ENCODE measurements at places on chromosomes 5 and 9.

DNA sequence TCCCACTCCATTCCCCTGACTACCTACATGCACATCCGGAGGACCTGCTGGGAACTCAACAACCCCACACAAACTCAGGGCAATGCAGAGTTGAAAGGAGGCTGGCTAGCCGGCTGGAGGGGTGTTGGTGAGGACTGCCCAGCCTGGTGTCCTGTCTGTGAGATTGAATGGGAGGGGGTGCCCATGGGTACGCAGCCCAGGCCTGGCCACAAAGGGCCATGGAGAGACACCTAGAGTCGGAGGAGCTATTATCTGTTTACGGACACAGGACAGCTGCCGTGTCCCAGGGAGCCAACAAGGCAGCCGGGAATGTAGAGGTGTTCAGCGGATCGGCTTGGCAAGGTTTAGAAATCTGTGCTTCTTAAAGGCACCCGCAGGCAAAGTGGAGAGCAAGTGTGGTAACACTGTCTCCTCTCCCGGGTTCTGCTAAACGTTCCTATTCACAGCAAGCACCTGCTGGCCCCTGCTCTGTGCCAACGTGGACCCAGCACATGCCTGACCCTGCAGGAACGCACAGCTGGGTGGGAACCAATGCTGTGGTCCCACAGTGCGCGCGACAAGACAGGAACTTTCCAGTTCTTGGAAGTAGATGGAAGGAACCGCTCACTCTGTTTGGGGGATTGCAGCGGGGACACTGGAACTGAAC lies 166.7 kb downstream of the DAB2IP start:
- peaks cover 3% of the 10 kb centered on the region for H3K4me1 ChIP-seq
- DNase-seq = no peak
- no peak overlapping the region for H3K27ac ChIP-seq
- H3K27me3 ChIP-seq = no peaks in the 10 kb centered on the region
- no peaks in the 10 kb centered on the region for H3K36me3 ChIP-seq
- no peak overlapping the region for H3K4me3 ChIP-seq

- H3K36me3 ChIP-seq = no peaks in the 10 kb centered on the region
- H3K4me1 ChIP-seq = no peaks in the 10 kb centered on the region
- H3K27me3 ChIP-seq = peaks cover 8% of the 10 kb centered on the region
- H3K27ac ChIP-seq = no peak overlapping the region
- no peak for DNase-seq
Measured at GRCh38 chr9:69649566-69650250, 22.5 kb downstream of the APBA1 start.

- H3K27me3 ChIP-seq = peaks cover 24% of the 10 kb centered on the region
- no peak overlapping the region for H3K4me3 ChIP-seq
- DNase-seq = no peak
- H3K36me3 ChIP-seq = no peaks in the 10 kb centered on the region
- H3K4me1 ChIP-seq = no peaks in the 10 kb centered on the region
- no peak overlapping the region for H3K27ac ChIP-seq
Measured at GRCh38 chr5:123490974-123491373, 21.0 kb upstream of the CSNK1G3 start.

DNA sequence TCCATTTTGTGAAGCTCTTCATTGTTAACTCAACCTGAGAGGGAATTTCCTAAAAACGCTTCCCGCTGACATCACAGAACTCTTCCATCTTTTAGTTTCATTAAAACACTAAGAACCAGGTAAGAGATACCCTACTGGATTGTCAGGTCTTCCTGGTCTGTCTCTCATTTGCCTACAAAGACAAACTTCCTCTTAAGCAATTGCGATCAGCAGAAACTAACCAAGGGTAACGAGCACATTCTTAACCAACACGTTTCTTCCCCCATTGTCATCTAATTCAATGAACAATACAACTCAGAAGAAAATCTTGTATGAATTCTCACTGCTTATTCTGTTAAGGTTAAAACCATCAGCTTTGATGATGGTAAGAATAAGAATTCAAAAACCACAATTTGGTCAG lies 6.6 kb downstream of the FBXW11 start:
- H3K4me3 ChIP-seq = no peak overlapping the region
- H3K27ac ChIP-seq = no peak overlapping the region
- peaks cover 40% of the 10 kb centered on the region for H3K4me1 ChIP-seq
- no peak for DNase-seq
- peaks cover 31% of the 10 kb centered on the region for H3K36me3 ChIP-seq

- no peak overlapping the region for H3K27ac ChIP-seq
- no peaks in the 10 kb centered on the region for H3K36me3 ChIP-seq
- H3K4me1 ChIP-seq = no peaks in the 10 kb centered on the region
Measured at GRCh38 chr5:88932541-88932940, 49.6 kb upstream of the MEF2C start.

GRCh38 chr5:167822241-167822640 lies 469.2 kb upstream of the WWC1 start:
- DNase-seq = no peak
- no peaks in the 10 kb centered on the region for H3K4me1 ChIP-seq
- H3K4me3 ChIP-seq = no peak overlapping the region
- no peaks in the 10 kb centered on the region for H3K27me3 ChIP-seq
- H3K36me3 ChIP-seq = no peaks in the 10 kb centered on the region
- H3K27ac ChIP-seq = no peak overlapping the region

DNA sequence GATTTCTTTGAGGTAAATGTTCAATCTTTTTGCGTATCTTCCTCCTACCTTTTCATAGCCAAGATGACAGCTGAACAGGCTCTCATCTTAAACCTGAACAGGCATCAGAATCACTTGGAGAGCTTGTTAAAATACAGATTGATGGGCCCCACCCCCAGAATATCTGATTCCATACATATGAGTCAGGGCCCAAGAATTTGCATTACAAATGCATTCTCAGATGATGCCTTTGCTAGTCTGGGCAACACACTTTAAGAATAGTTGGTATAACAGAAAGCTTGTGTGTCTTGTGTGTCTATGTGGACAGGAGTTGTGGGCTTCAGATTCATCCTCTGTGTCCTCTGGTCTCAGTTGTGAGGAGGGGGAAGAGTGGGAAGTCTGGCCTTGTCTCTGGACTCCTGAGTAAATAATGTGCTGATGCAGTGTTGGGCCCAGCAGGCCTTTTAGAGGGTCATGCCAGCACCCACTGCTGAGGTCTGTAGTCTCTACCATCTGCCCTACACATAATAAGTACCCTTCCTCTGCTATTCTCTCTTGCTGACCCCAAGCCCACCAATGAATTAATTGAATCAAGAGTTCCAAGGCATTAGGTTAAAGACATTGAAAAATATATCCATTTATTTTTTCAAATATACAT lies 43.1 kb downstream of the PTCD2 start:
- H3K36me3 ChIP-seq = peaks cover 31% of the 10 kb centered on the region
- H3K27ac ChIP-seq = no peak overlapping the region
- no peak for DNase-seq
- H3K4me1 ChIP-seq = peaks cover 5% of the 10 kb centered on the region
- H3K4me3 ChIP-seq = no peak overlapping the region

GRCh38 chr9:81552581-81552991 lies 136.8 kb downstream of the TLE1 start:
- DNase-seq = no peak
- no peak overlapping the region for H3K27ac ChIP-seq
- H3K27me3 ChIP-seq = no peaks in the 10 kb centered on the region
- H3K36me3 ChIP-seq = no peaks in the 10 kb centered on the region

DNA sequence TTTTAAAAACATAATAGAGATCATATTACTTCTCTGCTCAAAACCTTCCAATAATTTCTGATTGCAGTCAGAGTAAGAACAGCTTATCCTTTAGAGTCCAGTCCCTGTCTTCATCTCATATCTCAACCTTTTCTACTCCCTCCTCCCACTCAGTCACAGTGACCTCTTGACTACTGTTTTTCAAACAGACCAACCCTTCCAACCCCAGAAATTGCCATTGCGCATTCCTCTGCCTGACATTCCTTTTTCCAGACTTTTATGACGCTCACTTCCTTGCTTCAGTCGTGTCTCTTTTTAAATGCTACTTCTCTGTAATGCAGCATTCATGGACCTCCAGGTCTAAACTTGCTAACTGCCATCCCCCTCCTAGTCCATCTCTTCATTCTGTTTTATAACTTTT lies 800.5 kb downstream of the BRINP1 start:
- H3K27ac ChIP-seq = no peak overlapping the region
- H3K27me3 ChIP-seq = no peaks in the 10 kb centered on the region
- no peaks in the 10 kb centered on the region for H3K36me3 ChIP-seq
- H3K4me3 ChIP-seq = no peak overlapping the region

- no peaks in the 10 kb centered on the region for H3K36me3 ChIP-seq
- H3K27me3 ChIP-seq = no peaks in the 10 kb centered on the region
- no peak for DNase-seq
- no peak overlapping the region for H3K4me3 ChIP-seq
Measured at GRCh38 chr9:80147866-80148265, 576.1 kb downstream of the TLE4 start.

- H3K4me1 ChIP-seq = no peaks in the 10 kb centered on the region
- no peak overlapping the region for H3K27ac ChIP-seq
- H3K36me3 ChIP-seq = no peaks in the 10 kb centered on the region
- no peak overlapping the region for H3K4me3 ChIP-seq
- DNase-seq = no peak
- no peaks in the 10 kb centered on the region for H3K27me3 ChIP-seq
Measured at GRCh38 chr5:92800365-92800764, 780.7 kb downstream of the NR2F1-AS1 start.

DNA sequence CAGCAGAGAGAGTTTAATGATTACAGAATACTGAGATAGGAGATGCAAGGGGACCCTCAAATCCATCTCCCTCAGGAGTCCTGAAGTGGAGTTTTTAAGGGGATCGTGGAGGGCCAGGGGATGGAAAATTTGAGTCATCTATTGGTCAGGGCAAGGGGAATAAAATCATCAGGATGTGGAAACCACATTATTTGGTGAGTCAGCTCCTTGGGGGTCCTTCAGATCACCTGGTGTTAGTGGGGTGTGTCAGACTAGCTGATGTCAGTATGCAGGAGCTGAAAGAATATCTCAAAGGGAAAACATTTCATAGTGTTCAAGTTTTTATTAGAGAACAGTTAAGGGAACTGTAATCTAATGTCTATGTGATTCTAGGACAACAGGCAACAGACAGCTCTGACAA lies 183.0 kb upstream of the FTMT start:
- H3K4me1 ChIP-seq = no peaks in the 10 kb centered on the region
- no peaks in the 10 kb centered on the region for H3K36me3 ChIP-seq
- H3K27ac ChIP-seq = no peak overlapping the region
- no peak for DNase-seq
- H3K4me3 ChIP-seq = no peak overlapping the region
- H3K27me3 ChIP-seq = no peaks in the 10 kb centered on the region

DNA sequence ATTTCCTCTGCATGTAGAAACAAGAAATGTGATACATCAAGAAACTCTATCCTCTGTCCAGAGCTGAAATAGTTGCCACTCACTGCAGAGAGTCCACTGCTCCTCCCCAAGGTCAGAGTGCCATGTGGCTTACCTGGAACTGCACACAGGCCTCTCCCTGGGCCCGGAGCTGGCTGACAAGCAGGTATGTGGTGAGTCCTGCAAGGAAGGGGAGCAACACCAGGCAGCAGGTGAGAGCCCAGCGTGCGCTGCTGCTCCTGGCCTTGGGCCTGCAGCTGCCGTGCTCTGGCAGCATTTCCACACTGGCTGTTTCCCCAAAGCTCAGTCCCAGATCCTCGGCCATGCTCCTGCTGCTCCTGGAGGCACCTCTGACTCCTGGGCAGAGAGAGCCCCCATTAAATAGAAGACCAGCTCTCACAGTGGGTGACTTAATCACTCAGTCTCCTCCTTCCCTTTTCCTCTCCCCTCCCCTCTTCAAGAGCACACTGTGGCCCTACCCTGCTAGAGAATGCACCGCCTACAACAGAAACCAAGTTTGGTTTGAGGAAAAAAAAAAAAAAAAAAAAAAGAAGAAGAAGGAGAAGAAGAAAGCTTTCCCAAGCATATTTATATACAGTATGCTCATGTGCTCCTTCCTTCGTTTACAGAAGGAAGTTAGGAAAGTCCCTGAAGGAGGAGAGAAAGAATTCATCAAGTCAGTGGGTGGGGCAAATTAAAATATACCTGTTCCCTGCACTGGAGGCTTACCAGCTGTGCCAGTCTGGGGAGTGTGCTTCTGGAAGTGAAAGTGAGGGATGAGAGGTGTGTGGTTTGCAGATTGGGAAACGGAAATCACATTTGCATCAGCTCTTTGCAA lies at the start of gene TNFSF15:
Gene TNFSF15 (minus strand): TSS at position 370 of the 856 bp plus-strand sequence. CDS start 27 bp downstream, at position 343.
- H3K27me3 ChIP-seq = peaks cover 21% of the 10 kb centered on the region
- peak; percentile 60 for DNase-seq
- H3K27ac ChIP-seq = peak within 1 kb of the TSS; percentile 2
- H3K4me1 ChIP-seq = peaks cover 23% of the 10 kb centered on the region
- peaks cover 5% of the 10 kb centered on the region for H3K36me3 ChIP-seq

GRCh38 chr9:94932652-94933510 lies 206.4 kb downstream of the AOPEP start:
- no peaks in the 10 kb centered on the region for H3K4me1 ChIP-seq
- no peak overlapping the region for H3K4me3 ChIP-seq
- DNase-seq = no peak
- no peak overlapping the region for H3K27ac ChIP-seq
- H3K36me3 ChIP-seq = no peaks in the 10 kb centered on the region
- no peaks in the 10 kb centered on the region for H3K27me3 ChIP-seq

GRCh38 chr5:172439785-172440477 lies 14.4 kb downstream of the SH3PXD2B start:
- no peaks in the 10 kb centered on the region for H3K36me3 ChIP-seq
- peaks cover 36% of the 10 kb centered on the region for H3K27me3 ChIP-seq
- no peak overlapping the region for H3K4me3 ChIP-seq
- H3K4me1 ChIP-seq = peaks cover 10% of the 10 kb centered on the region
- no peak for DNase-seq

DNA sequence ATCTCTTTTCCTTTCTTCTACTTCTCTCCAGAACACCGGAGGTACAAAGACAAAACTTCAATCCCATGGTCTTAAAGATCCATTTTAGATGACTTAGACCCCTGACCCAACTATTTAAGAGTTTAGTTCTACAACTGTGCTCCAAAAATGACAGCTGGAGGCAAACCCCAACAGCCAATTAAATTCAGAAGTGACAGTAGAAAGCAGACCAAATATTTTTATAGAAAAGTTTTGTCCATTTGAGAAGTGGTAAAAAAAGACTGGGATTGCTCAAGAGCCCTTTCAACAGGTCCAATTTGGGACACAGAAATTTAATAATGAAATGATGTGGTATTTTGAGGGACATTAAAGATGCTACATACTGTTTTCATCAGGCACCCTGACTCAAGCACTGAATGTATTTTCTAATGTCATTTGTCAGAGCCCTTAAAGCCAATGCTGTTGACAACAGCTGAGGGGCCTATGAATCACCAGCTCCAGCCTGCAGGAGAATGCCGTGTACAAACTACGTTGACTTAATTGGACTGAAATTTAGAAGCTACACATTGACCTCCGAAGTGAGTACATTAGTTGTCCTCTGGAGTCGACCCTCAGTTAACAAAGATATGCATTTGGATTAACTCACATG lies 147.5 kb upstream of the PIK3R1 start:
- DNase-seq = no peak
- no peaks in the 10 kb centered on the region for H3K27me3 ChIP-seq
- no peak overlapping the region for H3K4me3 ChIP-seq
- H3K36me3 ChIP-seq = no peaks in the 10 kb centered on the region

Data from activated CD8-positive, alpha-beta memory T cell treated with anti-CD3 and anti-CD28 coated beads, Interleukin-2, amount 10 ng/mL, durations not matched to agents 7 days and 5 days (primary cell).